Activated CD8-positive, alpha-beta memory T cell treated with anti-CD3 and anti-CD28 coated beads for 1 hour (primary cell): ENCODE measurements at places on chromosomes 16 and 17.

GRCh38 chr16:11833951-11834695 lies 17.2 kb downstream of the RSL1D1 start:
- DNase-seq = no peak

DNA sequence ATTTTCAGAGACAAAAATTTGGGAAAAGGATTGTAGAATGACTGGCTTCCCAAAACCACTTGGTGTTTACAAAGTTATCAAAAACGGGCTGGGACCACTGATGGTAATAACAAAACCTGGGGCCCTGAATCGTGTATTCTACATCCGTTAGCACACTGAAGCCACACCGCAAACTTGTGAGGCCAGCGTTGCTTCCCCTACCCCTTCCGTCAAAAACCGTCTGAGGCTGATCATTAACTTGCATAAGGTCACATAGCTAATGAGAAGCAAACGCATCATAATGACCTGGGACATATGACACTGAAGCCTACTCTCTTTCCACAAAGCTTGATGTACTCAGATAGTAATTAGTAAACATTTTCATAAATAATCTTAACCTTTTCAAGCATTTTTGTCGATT lies 704.3 kb downstream of the MAF start:
- no peak for DNase-seq

DNA sequence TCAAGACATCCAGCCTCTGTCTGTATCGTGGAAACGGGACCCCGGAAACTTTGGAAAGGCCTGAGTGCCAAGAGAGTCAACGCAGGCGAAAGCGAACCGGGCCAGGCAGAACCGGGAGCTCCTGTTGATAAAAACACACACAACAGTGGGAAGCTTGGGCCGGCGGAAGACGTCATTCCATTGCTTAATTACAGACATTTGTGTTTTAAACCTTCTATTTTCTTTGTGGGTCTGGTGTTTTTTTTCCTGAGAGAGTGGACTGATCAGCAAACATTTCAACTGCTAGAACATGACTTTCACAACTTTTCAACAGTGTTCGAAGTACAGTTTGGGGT lies 878 bp upstream of the RNF157 start:
- DNase-seq = no peak

GRCh38 chr17:36856903-36857381 lies 80.3 kb upstream of the LHX1 start:
- DNase-seq = no peak

DNA sequence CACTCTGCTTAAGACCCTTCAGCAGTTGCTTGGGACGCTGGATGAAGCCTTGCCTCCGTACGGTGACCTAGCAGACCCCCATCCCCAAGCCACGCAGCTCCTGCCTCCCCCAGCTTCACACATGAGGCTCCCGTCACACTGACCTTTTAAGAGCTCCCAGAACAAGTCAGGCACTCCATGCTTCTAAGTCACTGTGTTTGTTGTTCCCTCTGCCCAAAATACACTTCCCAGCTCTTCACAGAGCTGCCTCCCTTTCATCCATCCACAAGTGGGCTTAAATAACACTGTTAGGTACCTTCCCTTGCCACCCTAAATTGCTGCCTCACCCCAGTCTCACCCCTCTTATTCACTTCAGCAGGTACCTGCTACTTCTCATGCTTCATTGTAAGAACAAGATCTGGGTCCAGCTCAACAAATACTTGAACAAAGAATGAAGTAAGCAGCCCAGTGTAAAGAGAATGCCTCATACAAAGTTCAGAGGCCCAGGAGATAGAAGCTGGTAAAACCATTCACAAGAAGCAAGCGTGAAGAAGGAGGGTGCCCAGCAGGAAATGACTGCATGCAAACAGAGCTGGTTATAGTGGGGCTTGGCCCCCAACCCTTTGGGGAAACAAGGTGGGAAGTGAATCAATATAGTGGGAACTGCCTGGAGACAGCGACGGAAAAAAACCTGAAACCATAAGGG lies 5.8 kb downstream of the ZC3H7A start:
- no peak for DNase-seq

- DNase-seq = no peak
Measured at GRCh38 chr16:86428729-86429517, 81.4 kb upstream of the FOXF1 start.

DNA sequence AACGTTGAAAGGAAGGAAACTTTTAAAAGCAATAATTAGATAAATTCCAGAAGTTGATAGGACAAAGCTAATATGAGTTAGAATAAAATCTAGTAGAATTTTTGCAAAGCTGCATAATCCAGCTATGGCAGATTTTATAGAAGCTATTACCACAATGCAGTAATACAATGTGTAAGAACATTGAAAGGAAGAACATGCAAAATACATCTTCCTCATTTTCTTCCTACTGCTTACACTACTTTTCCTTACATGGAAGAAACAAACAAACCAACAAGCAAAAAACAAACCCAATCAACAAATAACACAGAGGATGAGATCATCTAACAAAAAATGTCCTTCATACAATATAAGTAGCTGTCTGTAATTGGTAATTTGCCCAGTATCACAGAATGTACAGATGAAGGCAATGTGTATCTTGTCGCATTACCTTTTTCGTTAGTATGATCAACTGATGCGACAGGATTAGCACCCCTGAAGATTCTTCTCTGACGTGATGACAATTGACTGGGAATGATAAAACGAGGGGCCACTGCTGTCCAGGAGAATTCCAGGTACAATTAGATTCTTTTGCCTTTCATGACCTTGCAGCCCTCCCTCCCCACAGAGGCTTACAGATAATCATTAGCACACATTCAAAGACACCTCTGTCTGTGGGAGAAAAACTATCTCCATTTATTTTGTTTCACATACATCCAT lies 21.2 kb upstream of the LRRC37A start:
- DNase-seq = no peak

DNA sequence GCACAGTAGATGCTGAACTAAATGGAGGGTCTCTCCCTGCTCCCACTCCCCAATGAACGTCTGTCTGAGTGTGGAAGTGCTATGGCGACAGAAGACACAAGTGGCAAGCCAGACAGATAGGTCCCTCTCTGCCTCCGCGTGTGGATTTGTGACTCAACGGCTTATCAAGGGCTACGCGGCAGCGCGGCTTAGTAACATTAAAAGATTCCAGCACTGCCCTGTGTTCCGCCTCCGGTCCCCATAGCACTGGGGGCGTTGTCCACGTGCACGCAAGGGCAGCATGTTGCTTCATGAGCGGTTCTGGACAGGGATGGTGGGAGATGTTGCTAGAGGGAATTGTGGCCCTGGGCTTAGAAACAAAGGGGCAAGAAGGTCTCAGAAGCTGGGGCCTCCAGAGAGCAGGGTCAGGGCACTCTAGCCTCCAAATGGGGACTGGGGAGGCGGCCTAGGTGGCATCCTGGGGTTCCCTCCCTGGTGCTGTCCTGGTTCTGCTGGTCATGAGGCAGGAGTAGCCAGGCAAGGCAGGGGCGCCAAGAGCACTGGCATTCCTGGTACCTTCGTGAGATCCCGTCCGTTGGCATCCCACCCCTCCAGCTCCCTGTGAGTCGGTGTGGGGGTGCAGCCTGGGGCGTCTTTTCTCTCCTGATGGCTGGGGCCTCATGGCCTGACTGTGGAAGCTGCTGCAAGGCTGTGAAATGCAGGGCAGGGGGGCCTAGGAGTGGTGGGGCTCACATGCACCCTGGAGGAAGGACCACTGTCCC lies 9.1 kb downstream of the CRHR1 start:
- DNase-seq = no peak

DNA sequence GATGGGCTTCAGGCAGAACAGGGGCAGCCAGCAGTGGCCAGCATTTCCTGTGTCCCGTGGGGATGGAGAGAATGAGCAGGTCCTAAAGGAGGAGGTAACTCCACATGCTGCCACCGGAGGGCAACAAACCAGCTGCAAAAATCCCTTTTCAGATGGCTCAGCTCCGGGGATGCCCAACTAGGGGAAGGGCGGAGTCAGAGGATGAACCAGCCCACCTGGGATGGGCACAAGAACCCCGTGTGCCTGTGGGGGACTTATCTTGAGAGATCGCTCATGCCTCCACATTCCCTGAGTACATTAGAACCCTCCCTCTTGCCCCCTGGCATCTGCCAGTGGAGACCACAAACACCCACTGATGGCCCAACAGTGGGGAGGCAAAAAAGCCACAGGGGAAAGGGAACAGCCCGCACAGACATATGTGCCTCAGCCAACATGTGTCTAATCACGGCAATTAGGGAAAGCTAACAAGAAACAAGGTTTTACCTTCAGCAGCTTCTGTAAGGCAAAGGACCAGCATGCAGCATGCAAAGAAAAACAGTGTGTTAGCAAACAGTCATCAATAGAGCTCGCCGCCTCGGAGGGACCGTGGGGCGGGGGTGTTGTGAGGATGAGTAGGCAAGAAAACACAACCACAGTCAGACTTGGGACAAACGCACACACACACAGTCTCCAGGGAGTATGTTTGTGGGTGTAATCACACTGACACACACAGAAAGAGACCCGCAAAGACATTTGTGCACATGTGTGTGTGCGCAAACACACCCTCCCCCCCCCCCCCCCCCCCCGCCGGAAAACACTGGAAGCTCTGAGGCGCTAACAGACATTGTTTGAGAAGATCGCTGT lies 64.0 kb downstream of the MYO18A start:
- DNase-seq = no peak

DNA sequence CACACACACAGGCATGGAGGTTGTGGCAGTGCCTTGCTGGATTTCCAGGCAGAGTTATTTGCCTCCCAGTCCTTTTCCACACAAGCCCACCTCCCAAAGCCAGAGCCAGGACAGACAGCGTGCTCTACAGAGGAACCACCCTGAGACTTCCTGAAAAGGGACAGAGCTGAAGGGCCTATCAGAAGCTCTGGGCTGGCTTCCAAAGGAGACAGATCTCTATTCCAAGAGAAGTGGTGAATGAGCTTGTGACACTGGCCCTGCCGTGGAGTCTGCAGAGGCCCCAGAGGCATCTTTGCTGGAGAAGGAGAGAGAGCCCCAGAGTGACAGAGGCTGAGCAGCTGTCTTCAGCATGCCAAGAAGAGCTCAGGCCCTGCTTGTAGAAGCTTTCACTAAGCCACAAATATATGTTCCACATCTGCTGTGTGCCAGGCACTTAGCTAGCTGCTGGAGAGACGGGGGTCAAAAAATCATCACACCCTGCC lies 8.3 kb upstream of the LPCAT2 start:
- DNase-seq = no peak

GRCh38 chr17:75570034-75570676 lies 17.4 kb upstream of the MYO15B start:
- DNase-seq = no peak

DNA sequence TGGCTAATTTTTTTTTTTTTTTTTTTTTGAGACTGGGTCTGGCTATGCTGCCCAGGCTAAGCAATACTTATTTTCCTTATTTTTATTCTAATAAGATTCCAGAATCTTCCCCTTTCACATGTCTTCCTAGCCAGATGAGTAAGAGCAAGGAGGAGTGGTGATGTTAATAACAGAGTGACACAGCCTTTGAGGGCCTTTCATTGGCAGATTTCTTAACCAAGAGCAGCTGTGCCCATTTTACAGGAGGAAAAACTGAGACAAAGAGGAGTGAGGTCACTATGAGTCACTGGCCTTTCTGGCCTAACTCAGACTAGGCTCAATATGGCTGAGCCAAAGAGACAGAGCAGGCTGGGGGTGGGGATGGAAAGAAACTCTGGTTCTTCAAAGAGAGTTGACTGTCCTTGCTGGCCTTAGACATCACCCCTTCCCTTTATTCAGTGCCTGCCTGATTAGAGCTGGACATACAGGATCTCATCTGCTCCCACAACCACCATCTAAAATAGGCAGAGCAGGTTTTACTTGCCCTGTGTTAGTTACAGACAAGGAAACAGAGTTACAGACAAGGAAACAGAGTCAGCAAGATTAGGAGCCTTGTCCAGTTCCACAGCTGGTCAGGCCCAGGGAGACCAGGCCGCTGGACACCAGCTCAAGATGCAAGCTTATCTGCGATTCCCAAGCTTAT lies 50.0 kb upstream of the TOB1 start:
- no peak for DNase-seq

GRCh38 chr17:80729761-80730160 lies 185.1 kb downstream of the RPTOR start:
- DNase-seq = no peak

DNA sequence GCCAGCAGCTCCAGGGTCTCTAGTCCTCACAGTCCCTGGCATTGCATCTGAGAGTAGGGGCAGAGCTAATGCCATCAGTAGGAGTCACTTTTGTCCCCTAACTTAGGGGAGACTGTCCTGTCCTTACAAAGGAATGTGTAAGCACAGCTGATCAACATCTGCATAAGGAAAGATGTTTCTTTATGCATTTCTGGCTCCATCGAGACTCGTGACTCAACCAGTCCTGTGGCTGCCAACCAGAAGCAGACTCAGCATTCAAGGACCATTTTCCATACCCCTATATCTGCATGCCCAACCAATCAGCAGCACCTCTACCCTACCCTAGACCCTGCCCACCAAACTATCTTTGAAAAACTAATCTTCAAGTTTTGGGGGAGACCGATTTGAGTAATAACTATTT lies 8.2 kb upstream of the MPP2 start:
- DNase-seq = no peak

DNA sequence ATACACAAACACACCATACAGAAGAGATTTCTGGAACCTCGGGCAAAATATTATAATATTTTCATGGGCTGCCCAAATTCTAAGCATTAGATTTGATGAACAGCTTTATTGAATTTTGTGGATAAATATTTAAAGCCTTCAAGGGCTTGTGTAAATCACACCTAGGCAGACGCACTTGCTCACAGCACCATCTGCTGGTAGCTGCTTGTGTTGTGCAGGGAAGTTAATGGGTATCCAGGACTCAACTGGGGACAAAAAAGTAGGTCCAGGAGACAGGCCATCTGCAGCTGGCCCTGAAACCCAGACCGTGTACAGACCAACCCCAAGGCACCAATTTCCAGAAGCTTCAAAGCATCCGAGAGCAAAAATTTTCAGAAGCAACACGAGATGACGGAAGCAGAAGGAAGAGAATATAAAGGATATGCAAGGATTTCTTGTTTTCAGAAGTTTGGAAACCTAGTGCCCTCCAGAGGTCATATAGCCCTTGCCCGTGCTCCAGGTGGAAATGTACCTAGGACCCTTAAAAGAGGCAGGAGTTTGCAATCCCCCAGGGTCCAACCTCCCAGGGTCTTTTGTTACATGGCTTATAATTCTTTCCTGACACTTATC lies 140.0 kb downstream of the CHD9NB start:
- DNase-seq = no peak
